Lung (tissue), 17 donors: ENCODE measurements at places on chromosomes 3 and 15.

DNA sequence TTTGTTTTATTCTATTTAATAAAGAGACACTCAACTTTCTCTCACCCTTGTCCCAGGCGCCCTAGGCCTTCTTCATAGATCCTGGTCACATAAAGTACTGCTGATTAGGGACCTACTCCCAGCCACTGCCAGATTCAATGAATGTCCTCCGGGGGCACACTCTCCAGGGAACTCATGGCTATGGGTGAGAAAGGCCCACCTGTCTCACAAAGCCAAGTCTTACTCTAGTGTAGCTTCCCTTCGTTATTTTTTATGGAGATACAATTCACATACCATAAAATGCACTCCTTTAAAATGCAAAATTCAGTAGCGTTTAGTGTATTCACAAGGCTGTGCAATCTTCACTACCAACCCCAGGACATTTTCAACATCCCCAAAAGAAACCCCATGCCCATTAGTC is 87.8 kb downstream of the ADCY5 start:
- H3K36me3 ChIP-seq = no peaks in the 10 kb centered on the region
- H3K27ac ChIP-seq = no peak overlapping the region
- no peak for DNase-seq
- no peaks in the 10 kb centered on the region for H3K27me3 ChIP-seq
- H3K4me1 ChIP-seq = peaks cover 2% of the 10 kb centered on the region

DNA sequence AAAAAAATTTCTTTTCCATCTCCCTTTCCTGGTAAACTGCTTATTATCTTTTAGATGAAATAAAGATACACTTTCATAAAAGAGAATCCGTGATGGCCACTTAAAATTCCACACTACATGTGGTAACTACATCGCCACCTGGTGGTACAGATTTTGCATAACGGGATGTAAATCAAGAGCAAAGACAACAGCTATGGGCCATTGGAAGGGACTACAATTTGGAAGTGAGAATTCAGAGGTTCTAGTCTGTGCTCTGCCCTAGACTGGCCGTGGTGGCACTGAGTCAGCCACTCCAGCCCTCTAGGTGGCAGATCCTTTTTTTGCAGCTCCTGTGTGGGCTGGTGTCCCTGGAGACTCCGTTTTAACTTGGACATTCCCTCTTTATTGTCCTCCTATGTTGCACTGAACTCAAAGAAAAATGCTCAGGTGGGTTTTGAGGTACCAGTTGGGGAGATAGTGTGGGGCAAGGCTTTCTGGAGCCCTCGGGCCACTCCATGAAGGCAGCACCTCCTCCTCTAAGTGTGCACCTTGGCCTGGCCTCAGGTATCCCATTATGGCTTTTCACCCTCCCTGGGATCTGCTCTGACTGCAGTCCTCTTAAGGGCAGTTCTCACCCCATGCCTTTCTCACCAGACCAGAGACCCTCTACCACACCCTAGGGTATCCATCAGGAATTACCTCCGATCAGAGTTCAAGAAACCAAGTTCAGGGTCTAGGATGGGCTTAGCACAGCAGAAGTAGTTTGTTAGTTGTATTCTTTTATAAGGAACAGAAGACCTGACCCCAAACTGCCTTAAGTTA is 54.9 kb downstream of the SPSB4 start:
- H3K4me1 ChIP-seq = peaks cover 24% of the 10 kb centered on the region
- peak; percentile 95 for DNase-seq
- no peak overlapping the region for H3K27ac ChIP-seq
- H3K27me3 ChIP-seq = no peaks in the 10 kb centered on the region
- H3K36me3 ChIP-seq = no peaks in the 10 kb centered on the region
- H3K4me3 ChIP-seq = no peak overlapping the region

GRCh38 chr15:66848116-66848515 is 146.1 kb downstream of the SMAD6 start:
- peaks cover 14% of the 10 kb centered on the region for H3K4me1 ChIP-seq
- H3K27ac ChIP-seq = no peak overlapping the region
- no peaks in the 10 kb centered on the region for H3K27me3 ChIP-seq
- H3K36me3 ChIP-seq = no peaks in the 10 kb centered on the region
- H3K4me3 ChIP-seq = no peak overlapping the region

GRCh38 chr3:25354071-25354470 is 74.0 kb upstream of the RARB start:
- peaks cover 11% of the 10 kb centered on the region for H3K4me1 ChIP-seq
- no peaks in the 10 kb centered on the region for H3K36me3 ChIP-seq
- H3K27ac ChIP-seq = no peak overlapping the region

GRCh38 chr15:92521624-92522008 is 127.9 kb downstream of the ST8SIA2 start:
- no peaks in the 10 kb centered on the region for H3K36me3 ChIP-seq
- H3K4me1 ChIP-seq = no peaks in the 10 kb centered on the region
- no peak overlapping the region for H3K27ac ChIP-seq
- H3K27me3 ChIP-seq = no peaks in the 10 kb centered on the region

GRCh38 chr3:63331520-63331919 is 53.4 kb downstream of the SYNPR start:
- H3K27me3 ChIP-seq = no peaks in the 10 kb centered on the region
- H3K27ac ChIP-seq = no peak overlapping the region
- DNase-seq = no peak
- no peaks in the 10 kb centered on the region for H3K36me3 ChIP-seq
- no peaks in the 10 kb centered on the region for H3K4me1 ChIP-seq
- H3K4me3 ChIP-seq = no peak overlapping the region
